ENCODE measurements at places on chromosomes 7 and 10. TPM values are rescaled to one million over a fixed set of nuclear protein-coding genes. Genes with fewer than 3 reads are reported as not detected.

DNA sequence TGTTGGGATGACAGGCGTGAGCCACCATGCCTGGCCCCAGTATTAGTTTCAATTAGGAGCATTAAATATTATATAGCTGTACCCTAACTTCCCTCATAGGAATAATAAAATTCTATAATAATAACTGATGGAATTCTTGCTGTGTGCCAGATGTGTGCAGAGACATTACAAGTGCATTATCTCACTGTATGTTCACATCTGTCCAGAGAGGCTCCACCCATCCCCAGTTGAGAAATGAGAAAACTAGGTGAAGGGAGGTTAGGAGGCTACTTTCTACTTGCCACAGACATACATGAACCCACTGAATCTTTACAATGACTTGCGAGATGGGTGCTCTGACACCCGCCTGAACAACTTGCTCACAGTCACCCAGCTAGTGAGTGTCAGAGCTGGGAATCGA is 3.2 kb downstream of the GALNT17 start:
- DNase-seq, result no peak

- no peak for DNase-seq
These were observed 38.6 kb downstream of the ZNRF2 start for GRCh38 chr7:30323006-30323355.

DNA sequence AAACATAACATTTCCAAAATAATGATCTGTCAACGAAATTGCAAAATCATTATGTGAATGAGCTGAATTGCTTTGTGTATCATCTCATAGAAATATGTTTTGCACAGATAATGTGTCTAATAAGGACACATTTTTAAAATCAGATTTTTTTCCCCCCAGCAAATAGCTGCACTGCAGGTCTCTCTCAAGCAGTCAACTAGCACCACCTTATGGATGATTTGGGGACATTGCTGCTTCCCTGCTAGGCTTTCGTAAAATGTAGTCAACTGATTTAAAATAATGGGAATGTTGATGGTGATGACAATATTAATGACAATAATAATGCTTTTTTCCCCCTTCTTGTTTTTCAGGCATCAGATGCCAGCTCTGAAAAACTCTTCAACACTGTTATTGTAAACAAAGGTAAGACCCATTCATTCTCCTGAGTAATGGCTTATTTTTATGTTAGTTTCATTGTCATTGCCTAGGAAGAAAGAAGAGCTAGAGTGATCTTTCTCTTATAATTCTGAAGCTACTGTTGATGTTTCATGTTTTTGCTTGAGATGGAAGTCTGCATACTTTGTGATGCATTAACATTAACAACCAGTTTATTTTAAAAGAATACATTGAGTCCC is 433.6 kb upstream of the GALNT17 start:
- no peak for DNase-seq

- no peak for DNase-seq
These were observed 83.7 kb downstream of the GRID1 start for GRCh38 chr10:86282664-86283465.

DNA sequence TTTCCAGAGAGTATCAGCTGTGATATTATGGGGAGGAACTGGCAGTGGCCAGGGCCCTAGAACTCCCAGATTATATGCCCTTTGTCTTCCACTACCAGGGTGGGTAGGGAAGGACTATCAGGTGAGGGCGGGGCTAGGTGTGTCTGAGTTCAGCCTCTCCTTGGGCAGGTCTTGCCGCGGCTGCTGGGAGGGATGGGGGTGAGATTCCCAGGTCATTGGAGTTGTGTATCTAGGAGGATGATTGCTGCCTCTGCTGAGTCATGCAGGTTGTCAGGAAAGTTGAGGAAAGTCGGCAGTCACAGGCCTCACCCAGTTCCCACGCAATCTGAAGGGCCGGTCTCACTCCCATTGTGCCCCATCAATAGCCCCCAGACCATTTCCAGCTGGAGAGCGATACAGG is 185.2 kb downstream of the DKK1 start:
- no peak for DNase-seq

GRCh38 chr7:140605337-140605736 is 35.3 kb downstream of the DENND2A start:
- DNase-seq, result no peak

- DNase-seq, result no peak
These were observed 48.1 kb downstream of the CTTNBP2 start for GRCh38 chr7:117825132-117825531.

- DNase-seq, result no peak
These were observed 28.5 kb upstream of the TRIM24 start for GRCh38 chr7:138431517-138431916.

GRCh38 chr7:70699271-70699670 is 432.7 kb upstream of the GALNT17 start:
- no peak for DNase-seq

DNA sequence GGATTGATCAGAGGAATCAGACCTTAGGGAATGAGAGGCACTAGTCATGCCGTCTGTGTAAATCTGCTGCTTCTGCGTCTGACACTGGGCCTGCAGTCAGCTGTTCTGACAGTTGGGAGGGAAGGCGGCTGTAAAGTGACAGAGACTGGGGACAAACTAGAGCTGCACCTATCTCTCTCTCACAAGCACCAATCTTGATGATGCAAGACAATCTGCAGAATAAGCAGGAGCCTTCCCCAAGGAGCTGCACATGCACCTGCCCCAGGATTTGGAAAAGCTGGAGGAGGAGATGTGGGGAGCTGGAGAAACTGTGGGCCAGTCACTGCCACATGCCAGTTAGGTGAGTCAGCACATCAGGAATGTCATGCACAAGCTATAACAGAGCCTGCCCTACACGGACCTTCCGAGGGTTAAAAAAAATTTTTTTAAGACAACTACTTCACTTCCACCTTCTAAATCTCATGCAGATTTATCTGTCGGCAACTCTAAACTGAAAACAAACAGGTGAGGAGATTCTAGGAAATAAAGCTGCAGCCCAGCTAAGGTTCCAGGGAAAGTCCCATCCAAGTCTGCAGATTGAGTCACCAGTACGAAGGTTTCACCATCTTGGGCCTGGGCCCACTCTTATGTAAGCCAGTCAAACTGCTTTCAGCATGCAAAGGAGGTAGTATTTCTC is 39.2 kb downstream of the ENO4 start:
- DNase-seq, result no peak

- no peak for DNase-seq
These were observed 21.7 kb downstream of the HIBADH start for GRCh38 chr7:27640884-27641574.

DNA sequence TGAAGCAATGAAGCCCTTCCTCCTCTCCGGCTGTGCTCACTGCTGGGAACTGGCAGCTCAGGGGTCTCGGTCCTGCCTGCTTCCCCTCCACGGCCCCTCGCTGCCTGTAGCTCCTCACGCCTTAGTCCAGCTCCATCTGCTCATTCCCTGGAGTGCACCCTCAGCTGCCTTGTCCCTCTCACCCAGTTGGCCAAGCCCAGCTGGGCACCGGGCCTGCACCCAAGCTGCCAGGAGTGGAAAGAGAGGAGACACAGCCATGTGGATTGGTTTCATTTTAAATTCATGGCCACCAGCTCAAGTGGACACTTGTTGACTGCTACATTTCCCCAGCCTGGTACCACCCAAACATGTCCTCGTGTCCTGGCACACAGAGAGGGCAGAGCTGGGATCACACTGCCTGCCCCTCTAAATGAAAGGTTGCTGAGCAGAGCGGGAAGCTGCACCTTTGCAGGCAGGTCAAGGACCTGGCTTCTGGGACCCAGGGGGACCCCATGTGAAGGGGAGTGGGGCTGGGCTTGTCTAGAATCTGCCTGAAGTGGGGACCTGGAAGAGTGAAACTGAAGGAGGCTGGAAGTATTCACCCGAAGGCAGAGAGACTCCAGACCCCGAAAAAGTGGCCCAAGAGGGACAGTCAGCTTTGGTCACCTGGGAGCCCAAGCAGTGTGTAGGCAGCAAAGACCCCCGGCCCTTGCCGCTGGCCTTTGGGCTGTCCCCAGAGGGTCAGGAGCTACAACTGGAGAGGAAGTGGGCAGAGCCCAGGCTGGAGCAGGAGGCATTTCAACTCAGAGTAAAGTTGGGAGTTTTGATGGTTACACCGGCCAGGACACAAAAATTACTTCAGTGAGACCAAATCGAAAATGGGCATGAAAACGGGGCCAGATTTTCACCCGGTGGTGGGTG is 15.0 kb upstream of the BNIP3 start:
- DNase-seq, result no peak

DNA sequence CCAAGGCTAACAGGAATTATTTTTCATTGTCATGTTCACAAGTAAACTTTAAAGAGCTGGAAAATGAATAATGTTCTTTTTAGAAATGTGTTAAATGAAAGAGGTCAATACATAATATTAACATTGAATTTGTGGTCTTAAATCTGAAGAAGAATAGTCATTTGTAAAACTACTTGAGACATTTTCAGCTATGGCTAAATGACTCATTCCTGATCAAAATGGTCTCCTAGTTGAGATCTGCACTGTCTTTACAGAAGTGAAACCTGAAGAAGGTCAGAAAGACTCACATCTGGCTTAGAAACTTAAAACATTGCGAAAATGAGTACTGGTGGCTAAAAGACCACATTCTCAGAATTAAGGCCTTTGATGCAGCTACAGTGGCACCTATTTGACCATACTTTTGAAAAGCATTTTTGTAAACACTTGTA is 5.9 kb downstream of the PIK3CG start:
- DNase-seq, result no peak

- no peak for DNase-seq
These were observed 1.9 kb upstream of the SH2D4B start for GRCh38 chr10:80535671-80536360.

DNA sequence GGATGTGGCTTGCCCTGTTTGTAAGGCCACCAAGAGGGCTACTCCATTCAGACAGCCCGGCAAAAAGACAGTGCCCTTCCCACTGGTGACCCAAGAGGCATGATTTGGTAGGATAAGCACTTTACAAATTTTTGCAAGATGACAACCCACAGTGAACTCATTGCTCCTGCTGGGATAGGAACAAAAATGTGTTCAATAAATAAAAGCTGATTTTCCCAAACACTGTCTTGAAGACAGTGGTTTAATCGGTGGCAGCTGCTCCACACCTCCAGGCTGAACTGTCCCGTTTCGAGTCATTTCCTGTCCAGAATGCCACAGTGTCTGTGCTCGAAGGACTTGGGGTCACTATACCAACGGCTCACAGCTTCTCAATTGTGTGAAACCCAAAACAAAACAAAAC is 45.1 kb upstream of the NPTX2 start:
- no peak for DNase-seq

DNA sequence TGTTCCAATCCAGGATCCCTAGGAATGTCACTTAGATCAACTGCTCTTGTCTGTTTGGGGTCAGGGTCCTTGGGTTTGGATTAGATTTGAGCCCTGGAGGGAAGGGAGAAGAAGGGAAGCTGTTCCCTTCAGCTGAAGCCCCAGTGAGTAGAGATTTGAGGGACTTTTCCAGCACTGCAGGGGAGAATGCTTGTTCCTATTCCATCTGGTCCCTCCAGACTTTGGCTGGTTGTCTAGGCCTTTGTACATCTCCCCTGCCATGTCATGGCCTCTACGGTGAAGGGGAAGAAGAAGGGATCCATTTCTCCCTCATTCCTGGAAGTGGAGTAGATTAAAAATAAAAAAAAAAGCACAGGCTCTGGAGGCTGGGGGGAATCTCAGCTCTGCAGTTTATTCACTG is 11.1 kb downstream of the C10orf62 start:
- no peak for DNase-seq

GRCh38 chr7:1546274-1546908 is 9.6 kb downstream of the TMEM184A start:
- DNase-seq, result no peak

DNA sequence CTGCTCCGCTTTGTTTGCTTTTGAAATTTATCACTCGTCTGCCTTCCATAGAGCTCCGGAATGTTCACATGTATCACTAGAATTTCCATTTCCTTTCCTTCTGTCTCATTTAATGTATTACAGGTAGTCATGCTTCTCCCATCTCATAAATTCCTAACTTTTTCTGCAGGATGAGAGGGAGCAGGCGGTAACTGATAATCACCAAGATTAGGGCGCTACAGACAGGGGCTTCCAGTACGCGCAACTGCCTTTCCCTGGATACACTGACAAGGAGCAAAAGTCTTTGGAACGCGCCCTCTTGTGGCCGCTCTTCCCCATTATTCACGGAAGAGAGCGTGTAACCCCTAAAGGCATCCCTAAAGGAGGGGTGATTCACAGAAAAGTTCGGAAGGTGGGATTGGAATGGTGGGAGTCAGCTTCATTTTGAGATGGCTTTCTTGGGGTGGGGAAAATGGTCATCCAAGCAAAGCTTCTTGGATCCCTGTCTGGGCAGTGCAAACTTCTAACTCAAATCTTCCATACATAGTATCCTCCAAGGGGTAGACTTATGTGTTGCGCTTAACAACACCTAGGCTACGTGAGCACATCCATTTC is 6.5 kb downstream of the INHBA start:
- DNase-seq, result peak; percentile 70

AMPH gene
- polyA plus RNA-seq, result 16.5 TPM

PKD2L1 gene
- 0.29 TPM for polyA plus RNA-seq

NPSR1 gene
- not detected for polyA plus RNA-seq

FAM25A gene
- polyA plus RNA-seq, result not detected

LRRC17 gene
- polyA plus RNA-seq, result 126 TPM

CDHR1 gene
- 0.79 TPM for polyA plus RNA-seq

NEUROD6 gene
- polyA plus RNA-seq, result not detected

IKZF1 gene
- polyA plus RNA-seq, result 0.98 TPM
